ENCODE measurements at places on chromosomes 4 and X. TPM values are rescaled to one million over a fixed set of nuclear protein-coding genes. Genes with fewer than 3 reads are reported as not detected.

MAGEA2 gene
- total RNA-seq: not detected

ADD1 gene
- 254 TPM for total RNA-seq

EOLA1 gene
- 37.2 TPM for total RNA-seq

ODAPH gene
- total RNA-seq: not detected

KLB gene
- total RNA-seq: 2.3 TPM

ASB9 gene
- total RNA-seq: 0.95 TPM

ARHGAP36 gene
- total RNA-seq: 0.42 TPM

TRO gene
- total RNA-seq: 1.5 TPM

TCP11X2 gene
- not detected for total RNA-seq

ZNF595 gene
- 13.1 TPM for total RNA-seq

IBSP gene
- total RNA-seq: not detected

CLGN gene
- total RNA-seq: 1.1 TPM

TLR1 gene
- 2.3 TPM for total RNA-seq

DNAAF6 gene
- not detected for total RNA-seq

RBM46 gene
- total RNA-seq: not detected

VCX gene
- not detected for total RNA-seq

SORCS2 gene
- total RNA-seq: 0.21 TPM

SPON2 gene
- total RNA-seq: 26.6 TPM

TFE3 gene
- 23.2 TPM for total RNA-seq

ATP6AP1 gene
- total RNA-seq: 100 TPM

CFAP47 gene
- not detected for total RNA-seq

TFDP3 gene
- not detected for total RNA-seq

GLRA2 gene
- 1.6 TPM for total RNA-seq

PNMA5 gene
- total RNA-seq: not detected

MAGEA1 gene
- not detected for total RNA-seq

MTCP1 gene
- total RNA-seq: 11.9 TPM

CSN1S1 gene
- not detected for total RNA-seq

MAGED4 gene
- 2.3 TPM for total RNA-seq

GK2 gene
- total RNA-seq: not detected

GABRG1 gene
- 0.03 TPM for total RNA-seq

KLHL4 gene
- 0.34 TPM for total RNA-seq

VEGFD gene
- 3.9 TPM for total RNA-seq

BEX5 gene
- 1.3 TPM for total RNA-seq

FAT1 gene
- total RNA-seq: 291 TPM

PDZD4 gene
- 1.0 TPM for total RNA-seq

EREG gene
- 5.0 TPM for total RNA-seq

UGT2A1 gene
- total RNA-seq: not detected

CXCL3 gene
- 3.5 TPM for total RNA-seq

LDOC1 gene
- total RNA-seq: 2.0 TPM

IL15 gene
- total RNA-seq: 5.6 TPM

PTPN13 gene
- 4.8 TPM for total RNA-seq

PRRG1 gene
- 13.8 TPM for total RNA-seq

DRD5 gene
- total RNA-seq: 0.28 TPM

DGAT2L6 gene
- total RNA-seq: not detected

CYBB gene
- total RNA-seq: 23.5 TPM

ASB5 gene
- not detected for total RNA-seq

PRR32 gene
- total RNA-seq: not detected

HPGD gene
- 205 TPM for total RNA-seq

GAGE12F gene
- total RNA-seq: not detected

NCAPG gene
- total RNA-seq: 4.4 TPM

SPATA18 gene
- total RNA-seq: 10.7 TPM

FAM156A gene
- 16.7 TPM for total RNA-seq

SPARCL1 gene
- 97.8 TPM for total RNA-seq

RIPPLY1 gene
- not detected for total RNA-seq

FGF16 gene
- not detected for total RNA-seq
